Activated CD8-positive, alpha-beta T cell treated with anti-CD3 and anti-CD28 coated beads, Interleukin-2, amount 10 ng/mL, durations not matched to agents 7 days and 5 days (primary cell): ENCODE measurements at places on chromosomes 7 and 10. TPM values are rescaled to one million over a fixed set of nuclear protein-coding genes. Genes with fewer than 3 reads are reported as not detected.
A peak's percentile ranks its signal among the peaks of the same experiment; 100 is the strongest.

CHST3 gene
- not detected for total RNA-seq

DNA sequence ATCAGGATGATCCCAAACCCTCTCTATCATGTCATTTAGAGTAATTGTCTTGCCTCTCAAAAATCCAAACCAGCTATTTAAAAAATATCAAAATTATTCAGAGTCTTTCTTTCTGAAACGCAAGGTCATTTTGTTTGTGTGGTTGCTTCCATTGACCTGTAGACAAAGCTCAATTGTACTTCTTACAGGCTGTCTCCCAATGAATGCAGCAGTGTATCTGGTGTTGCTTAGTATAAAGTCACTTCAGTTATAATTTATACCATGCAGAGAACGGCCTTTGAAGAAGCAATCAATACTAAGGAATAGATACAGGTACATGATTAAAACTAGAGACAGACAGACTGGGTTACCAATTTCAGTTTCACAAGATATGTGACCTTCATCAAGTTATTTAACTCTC is 80.9 kb downstream of the DOCK4 start:
- H3K27ac ChIP-seq = no peak overlapping the region
- no peak for DNase-seq
- no peaks in the 10 kb centered on the region for H3K27me3 ChIP-seq
- no peaks in the 10 kb centered on the region for H3K36me3 ChIP-seq

- DNase-seq = peak; percentile 39
- peak overlapping the region; percentile 34 for H3K27ac ChIP-seq
- peaks cover under 1% of the 10 kb centered on the region for H3K36me3 ChIP-seq
- H3K4me1 ChIP-seq = peaks cover 14% of the 10 kb centered on the region
- H3K27me3 ChIP-seq = peaks cover 26% of the 10 kb centered on the region
- no peak overlapping the region for H3K4me3 ChIP-seq
These were observed 15.0 kb upstream of the RNF32 start for GRCh38 chr7:156625580-156625979.

- no peaks in the 10 kb centered on the region for H3K36me3 ChIP-seq
- no peak overlapping the region for H3K27ac ChIP-seq
- H3K27me3 ChIP-seq = no peaks in the 10 kb centered on the region
- no peaks in the 10 kb centered on the region for H3K4me1 ChIP-seq
- H3K4me3 ChIP-seq = no peak overlapping the region
These were observed 742.9 kb downstream of the SORCS3 start for GRCh38 chr10:105383978-105384377.

- H3K36me3 ChIP-seq = peaks cover 12% of the 10 kb centered on the region
- H3K4me3 ChIP-seq = no peak overlapping the region
- no peak overlapping the region for H3K27ac ChIP-seq
- H3K27me3 ChIP-seq = no peaks in the 10 kb centered on the region
These were observed 145.7 kb upstream of the AHR start for GRCh38 chr7:17152721-17153120.

GRCh38 chr7:77855371-77856083 is 57.0 kb downstream of the PHTF2 start:
- no peak overlapping the region for H3K27ac ChIP-seq
- H3K4me3 ChIP-seq = no peak overlapping the region
- peaks cover 15% of the 10 kb centered on the region for H3K4me1 ChIP-seq
